Astrocyte of the cerebellum (primary cell): ENCODE measurements at places on chromosomes 3 and 15.

- no peak for DNase-seq
Observed at GRCh38 chr3:23796518-23796917, 9.2 kb upstream of the UBE2E1 start.

- DNase-seq = no peak
Observed at GRCh38 chr15:87604857-87605446, 651.6 kb downstream of the NTRK3 start.

GRCh38 chr15:88835646-88836045 lies 32.4 kb downstream of the ACAN start:
- no peak for DNase-seq

- DNase-seq = no peak
Observed at GRCh38 chr3:15805756-15806266, 8.0 kb upstream of the ANKRD28 start.

GRCh38 chr3:150721285-150722130 lies 17.8 kb upstream of the ERICH6 start:
- peak; percentile 47 for DNase-seq

DNA sequence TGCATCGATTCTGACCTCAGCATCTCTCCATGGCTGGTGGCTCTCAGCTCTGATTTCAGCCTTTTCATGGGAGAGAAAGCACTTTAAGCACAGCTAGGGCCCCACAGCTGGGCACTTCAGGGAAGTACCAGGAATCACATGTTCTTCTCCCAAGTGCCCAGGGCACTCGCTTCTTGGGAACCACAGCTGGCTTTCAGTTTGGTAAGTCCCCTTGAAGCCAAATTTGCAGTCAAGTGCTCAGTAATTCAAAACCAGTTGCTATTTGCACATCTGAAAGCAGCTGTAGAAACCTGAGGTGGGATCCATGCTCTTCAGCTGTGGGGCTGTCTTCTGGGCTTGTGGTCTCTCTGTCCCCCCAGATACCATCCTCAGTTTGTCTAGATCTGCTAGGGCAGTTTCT lies 12.8 kb downstream of the GABRA5 start:
- no peak for DNase-seq

GRCh38 chr3:111594205-111594604 lies 941 bp downstream of the ZBED2 start:
- peak; percentile 69 for DNase-seq

DNA sequence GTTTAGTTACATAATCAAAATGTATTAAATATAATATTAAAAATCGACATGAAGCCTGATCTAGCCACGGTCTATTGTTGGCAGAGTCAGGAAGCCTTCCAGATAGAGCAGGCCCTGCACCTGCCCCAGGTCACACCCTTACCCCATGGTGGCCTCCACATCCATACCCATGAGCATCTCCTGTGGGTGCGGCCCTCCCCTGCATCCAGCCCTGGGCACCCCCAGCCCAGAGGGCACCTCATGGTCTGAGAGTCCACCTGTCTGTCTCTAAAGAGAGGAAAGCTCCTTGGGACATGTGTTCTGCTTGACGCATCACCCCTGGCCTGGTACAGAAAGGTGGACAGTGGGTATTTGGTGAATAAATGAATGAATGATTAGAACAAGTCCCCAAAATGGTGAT lies 37.2 kb upstream of the CSPG4 start:
- DNase-seq = no peak

GRCh38 chr3:55508335-55508734 lies 21.2 kb upstream of the WNT5A start:
- no peak for DNase-seq

GRCh38 chr3:114858329-114858728 lies 288.8 kb downstream of the ZBTB20 start:
- no peak for DNase-seq

- DNase-seq = no peak
Observed at GRCh38 chr3:45554006-45554666, 40.4 kb upstream of the LIMD1 start.

DNA sequence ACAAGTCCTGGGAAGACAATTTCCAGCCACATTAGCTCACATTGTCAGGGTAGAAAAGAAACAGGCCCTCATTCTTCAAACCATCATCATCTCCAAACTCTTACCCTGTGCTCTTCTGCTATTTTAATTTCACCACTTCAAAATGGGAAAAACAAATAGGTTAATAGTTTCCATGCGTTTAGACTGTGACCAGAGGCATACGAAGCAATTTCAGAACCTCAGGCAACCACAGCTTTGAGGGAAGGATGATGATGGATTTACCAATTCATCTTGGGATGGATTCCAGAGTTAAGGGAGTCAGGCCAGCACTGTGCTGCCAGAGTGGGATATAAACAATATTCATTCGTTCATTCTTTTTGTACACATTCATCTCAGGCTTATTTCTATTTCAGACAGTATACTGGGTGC lies 307.8 kb upstream of the TPRG1 start:
- DNase-seq = peak; percentile 85

DNA sequence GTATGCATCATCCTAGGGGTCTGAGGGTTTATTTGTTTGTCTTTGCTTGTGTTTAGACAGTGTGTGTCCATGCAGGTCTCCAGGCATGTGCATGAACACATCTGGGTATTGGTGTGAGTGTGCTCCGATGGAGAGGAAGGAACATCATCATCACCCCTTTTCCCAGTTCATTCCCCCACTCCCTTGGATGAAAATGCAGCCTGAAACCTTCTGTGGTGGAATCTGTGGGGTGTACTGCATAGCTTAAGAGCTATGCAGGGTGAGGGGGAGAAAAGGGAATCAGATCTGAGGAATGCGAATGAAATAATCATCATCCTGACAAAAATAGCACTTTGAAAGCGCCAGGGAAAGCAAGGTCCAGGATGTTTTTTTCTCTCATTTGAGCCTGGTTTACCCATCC lies 520.1 kb downstream of the NTRK3 start:
- peak; percentile 28 for DNase-seq

GRCh38 chr3:128040660-128041059 lies 11.6 kb upstream of the SEC61A1 start:
- DNase-seq = no peak

- DNase-seq = no peak
Observed at GRCh38 chr15:91061997-91062396, 38.1 kb upstream of the SV2B start.

DNA sequence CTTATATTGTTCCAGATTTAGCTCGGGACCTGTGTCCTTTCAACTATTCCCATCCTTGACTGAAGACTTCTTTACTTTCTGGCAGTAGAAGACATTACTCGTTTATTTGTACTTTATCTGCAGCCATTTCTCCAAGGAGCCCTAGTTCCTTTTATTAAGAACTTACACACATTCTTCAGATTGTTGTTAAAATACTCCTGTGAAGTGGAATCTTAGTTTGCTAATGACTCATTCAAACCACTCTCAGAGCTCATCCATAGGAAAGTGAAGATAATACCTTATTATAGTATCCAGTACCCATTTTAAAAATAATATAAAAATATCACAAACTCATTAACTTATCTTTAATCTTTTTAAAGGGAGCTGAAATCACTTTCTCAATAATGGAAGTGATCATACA lies 63.5 kb downstream of the C3orf70 start:
- peak; percentile 8 for DNase-seq

GRCh38 chr15:59999612-60000112 lies 4.4 kb upstream of the FOXB1 start:
- no peak for DNase-seq

- no peak for DNase-seq
Observed at GRCh38 chr3:189121092-189121491, 50.7 kb upstream of the TPRG1 start.

GRCh38 chr3:143989461-143989860 lies 17.8 kb downstream of the DIPK2A start:
- DNase-seq = no peak

DNA sequence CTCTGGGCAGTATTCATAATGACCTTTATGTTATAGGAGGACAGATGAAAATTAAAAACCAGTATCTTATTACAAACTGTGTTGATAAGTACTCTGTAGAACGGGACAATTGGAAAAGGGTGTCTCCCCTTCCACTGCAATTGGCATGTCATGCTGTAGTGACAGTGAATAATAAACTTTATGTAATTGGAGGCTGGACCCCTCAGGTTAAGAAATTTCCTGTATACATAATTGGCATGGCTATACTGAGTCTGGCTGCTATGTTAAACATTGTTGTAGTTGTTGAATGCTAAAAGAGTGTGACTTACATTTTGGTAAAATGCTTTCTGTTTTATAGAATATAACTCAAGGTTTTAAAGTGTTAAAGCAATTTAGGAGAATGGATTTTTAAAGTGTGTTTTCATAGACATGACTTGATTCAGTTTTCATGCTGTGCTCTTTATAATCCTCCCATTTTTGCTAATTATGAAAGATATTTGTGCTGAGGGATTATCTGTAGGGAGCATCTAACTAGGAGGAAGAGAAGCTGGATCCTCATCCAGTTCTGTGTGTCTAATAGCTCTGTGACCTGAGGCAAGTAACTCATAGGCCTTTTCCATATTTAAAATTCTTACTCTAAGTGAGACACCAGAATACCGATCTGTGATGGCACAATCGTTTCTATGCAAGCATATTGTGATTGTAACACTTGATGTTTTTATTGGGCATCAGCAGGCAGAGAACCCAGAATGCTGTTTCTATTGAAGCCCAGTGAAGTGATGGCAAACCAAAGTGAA lies 13.0 kb downstream of the KBTBD12 start:
- no peak for DNase-seq

GRCh38 chr15:70033529-70034140 lies 64.1 kb downstream of the TLE3 start:
- DNase-seq = no peak

DNA sequence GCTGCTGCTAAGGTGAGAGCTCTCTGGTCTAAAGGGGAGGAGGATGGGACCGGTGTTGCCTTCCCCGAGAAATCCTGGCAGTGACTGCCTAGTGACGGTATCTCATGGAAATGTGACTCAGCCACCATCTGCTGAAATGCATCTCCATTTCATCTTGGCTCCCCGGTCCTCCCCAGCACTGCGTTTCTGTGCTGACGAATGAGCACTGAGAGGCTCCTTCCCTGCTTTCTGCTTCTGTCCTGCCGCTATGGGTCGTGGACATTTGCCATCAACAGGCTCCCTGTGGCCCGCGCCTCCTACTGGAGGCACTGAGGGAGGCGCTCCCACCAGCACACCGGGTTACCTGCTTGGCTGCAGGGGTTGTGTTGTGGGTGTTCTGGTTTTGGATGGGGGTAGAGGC lies 13.5 kb upstream of the SEC13 start:
- no peak for DNase-seq

DNA sequence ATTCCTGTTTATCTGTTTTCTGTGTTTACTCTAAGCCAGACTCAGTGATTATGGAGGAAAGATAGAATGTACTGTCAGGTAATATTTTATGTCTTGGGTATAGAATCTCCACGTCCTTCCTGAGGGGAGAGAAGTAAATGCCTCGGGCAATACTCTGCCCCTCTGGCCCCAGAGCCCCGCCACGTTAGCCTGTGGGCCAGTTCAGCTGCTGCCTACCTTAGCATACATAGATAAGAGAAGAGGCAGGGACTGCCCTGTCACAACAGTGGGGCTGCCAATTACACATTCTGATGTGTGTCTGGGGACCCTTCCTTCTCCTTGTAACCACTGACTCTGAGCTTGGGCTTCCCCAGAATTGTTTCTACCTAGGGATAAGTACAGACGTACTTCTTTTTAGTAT lies 347.7 kb upstream of the ATP11B start:
- no peak for DNase-seq

- no peak for DNase-seq
Observed at GRCh38 chr3:52246264-52246620, 683 bp downstream of the PPM1M start.

DNA sequence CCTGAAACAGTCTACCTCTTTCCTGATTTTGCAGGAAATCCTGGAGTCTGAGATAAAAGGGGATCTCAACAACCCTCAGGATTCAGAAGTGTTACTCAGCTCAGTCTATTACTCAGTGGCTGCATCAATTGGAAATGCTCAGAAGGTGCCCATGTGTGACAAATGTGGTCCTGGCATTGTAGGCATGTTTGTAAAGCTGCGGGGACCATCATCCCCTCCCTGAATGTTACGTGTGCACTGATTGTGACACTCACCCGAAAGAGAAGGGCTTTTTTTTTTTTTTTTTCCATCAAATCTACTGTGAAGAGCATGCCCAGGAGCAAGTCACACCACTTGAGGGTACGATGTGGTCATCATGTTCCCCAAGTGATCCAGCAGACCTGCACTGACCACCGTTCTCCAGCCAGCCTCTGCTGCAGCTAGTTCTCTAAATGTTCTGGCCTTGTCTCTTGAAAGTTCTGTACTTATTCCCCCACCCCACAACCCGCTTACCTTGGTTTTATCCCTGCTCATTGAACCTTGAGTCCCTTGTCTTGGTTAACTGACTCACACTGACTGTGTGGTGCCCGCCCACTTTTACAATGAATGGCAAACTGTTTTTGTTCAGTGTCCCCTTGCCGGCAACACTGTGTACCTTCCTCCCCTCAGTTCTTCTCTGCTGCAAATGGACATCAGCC lies 19.8 kb downstream of the ST3GAL6 start:
- no peak for DNase-seq

DNA sequence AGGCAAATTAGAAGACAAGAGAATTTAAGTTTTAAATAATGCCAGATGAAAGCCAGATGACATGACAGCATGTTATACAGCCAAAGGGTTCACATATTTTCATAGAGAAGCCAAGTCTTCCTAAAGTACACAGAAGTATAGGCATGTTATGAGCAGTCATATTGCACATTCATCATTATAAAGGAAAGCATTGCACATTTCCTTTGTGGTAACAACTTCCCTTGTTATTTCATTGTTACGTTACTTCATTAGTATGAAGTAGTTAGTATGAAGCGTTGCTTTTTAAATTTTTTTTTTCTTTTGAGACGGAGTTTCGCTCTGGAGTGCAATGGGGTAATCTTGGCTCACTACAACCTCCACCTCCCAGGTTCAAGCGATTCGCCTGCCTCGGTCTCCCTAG lies 4.6 kb upstream of the ABCC5 start:
- DNase-seq = no peak

- no peak for DNase-seq
Observed at GRCh38 chr3:72896996-72897757, 9.3 kb downstream of the GXYLT2 start.

- DNase-seq = no peak
Observed at GRCh38 chr3:69290006-69290405, 95.9 kb downstream of the FRMD4B start.

GRCh38 chr3:168881804-168882203 lies 781.7 kb downstream of the MECOM start:
- no peak for DNase-seq

DNA sequence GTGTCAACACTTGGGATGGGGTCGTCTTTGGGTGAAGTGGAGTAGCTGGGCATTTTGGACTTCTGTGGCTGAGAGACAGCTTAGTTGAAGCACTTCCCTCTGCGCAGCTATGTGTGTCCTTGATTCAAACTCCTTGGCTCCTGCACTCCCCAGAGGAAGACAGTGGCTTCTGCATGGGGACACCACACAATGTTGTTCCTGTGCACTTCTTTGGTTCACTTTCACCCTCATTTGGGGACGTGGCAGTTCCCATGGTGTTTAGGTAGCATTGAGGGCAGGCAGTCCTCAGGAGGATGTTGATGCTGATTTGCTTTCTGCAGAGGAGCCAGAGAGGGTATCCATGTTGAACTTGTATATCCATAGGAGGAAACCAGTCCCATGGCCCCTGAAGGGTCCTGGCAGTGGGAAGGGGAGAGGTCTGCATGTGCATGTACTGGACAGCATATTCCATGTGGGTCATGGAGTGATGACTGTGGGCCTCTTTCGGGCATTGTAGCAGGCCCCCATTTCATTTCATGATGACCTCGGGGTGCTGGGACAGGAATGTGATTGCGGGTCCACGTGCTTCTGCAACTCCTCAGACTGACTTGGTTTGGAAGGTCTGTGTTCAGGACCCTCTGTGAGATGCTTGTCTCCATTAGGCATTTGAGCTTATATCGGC lies 135.4 kb downstream of the SNRPN start:
- DNase-seq = no peak

- no peak for DNase-seq
Observed at GRCh38 chr3:146682171-146682570, 77.0 kb upstream of the PLSCR5 start.
